ENCODE measurements at places on chromosomes 3 and 15. TPM values are rescaled to one million over a fixed set of nuclear protein-coding genes. Genes with fewer than 3 reads are reported as not detected.

- no peak for DNase-seq
Observed at GRCh38 chr3:23217872-23218554, 14.9 kb downstream of the UBE2E2 start.

COL6A6 gene
- 0.03 TPM for total RNA-seq

CDC25A gene
- 0.58 TPM for total RNA-seq

GRCh38 chr3:48501196-48501595 lies 2.8 kb downstream of the SHISA5 start:
- no peak for DNase-seq

- no peak for DNase-seq
Observed at GRCh38 chr3:24952388-24952787, 457.7 kb upstream of the THRB start.

- DNase-seq, result no peak
Observed at GRCh38 chr3:114231616-114232015, 5.8 kb downstream of the ZNF80 start.

GRCh38 chr3:182527745-182528144 lies 265.6 kb upstream of the ATP11B start:
- no peak for DNase-seq

GRCh38 chr3:112604536-112604935 lies 36.4 kb downstream of the CCDC80 start:
- no peak for DNase-seq

DNA sequence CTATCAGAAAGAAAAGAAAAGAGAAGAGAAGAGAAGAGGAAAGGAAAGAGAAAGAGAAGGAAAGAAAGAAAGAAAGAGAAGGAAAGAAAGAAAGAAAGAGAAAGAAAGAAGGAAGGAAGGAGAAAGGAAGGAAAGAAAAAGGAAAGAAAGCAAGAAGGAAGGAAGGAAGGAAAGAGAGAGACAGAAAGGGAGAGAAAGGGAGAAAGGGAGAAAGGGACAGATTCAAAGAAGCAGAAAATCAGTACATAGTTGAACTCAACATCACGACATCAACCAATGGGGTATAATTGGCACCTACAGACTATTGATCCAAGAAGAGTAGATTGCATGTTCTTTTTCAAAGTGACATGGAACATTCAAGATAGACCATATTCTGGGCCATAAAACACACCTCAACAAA lies 45.2 kb downstream of the HOMER2 start:
- no peak for DNase-seq

GRCh38 chr3:188712248-188712924 lies 459.4 kb upstream of the TPRG1 start:
- no peak for DNase-seq

MYO5C gene
- total RNA-seq, result 6.3 TPM

GRCh38 chr3:52250122-52250521 lies 4.6 kb downstream of the PPM1M start:
- DNase-seq, result no peak

- no peak for DNase-seq
Observed at GRCh38 chr3:141846050-141846433, 30.4 kb upstream of the ATP1B3 start.

GRCh38 chr15:35725353-35725752 lies 179.4 kb upstream of the DPH6 start:
- no peak for DNase-seq

DNA sequence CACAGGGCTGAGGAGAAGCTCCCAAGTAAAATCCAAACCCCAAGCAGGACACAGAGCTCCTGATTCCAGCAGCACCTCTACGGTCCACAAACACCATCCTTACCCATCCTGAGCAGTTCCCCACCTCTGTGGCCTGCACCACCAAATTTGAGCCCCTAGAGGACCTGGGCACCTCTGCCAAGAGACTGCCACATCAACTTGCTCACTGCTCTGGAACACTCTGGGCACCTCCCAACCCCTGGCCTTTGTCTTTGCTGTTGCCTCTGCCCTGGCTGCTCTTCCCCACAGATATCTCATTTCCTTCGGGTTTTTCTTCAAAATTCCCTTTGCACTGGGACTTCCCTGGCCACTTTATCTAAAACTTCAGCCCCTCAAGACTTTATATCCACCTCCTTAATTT lies 5.8 kb downstream of the RLBP1 start:
- no peak for DNase-seq

ATP2B2 gene
- 37.9 TPM for total RNA-seq

SLC22A13 gene
- total RNA-seq, result 0.50 TPM

- DNase-seq, result no peak
Observed at GRCh38 chr3:52159503-52159902, 5.3 kb upstream of the POC1A start.

STXBP5L gene
- not detected for total RNA-seq

ZIC1 gene
- total RNA-seq, result 21.7 TPM

FHIT gene
- total RNA-seq, result 5.1 TPM

GRCh38 chr3:194990454-194991337 lies 280.3 kb downstream of the XXYLT1 start:
- DNase-seq, result peak; percentile 21

CCK gene
- total RNA-seq, result not detected

PLOD2 gene
- total RNA-seq, result 25.7 TPM

PPP1R14D gene
- total RNA-seq, result not detected

DNA sequence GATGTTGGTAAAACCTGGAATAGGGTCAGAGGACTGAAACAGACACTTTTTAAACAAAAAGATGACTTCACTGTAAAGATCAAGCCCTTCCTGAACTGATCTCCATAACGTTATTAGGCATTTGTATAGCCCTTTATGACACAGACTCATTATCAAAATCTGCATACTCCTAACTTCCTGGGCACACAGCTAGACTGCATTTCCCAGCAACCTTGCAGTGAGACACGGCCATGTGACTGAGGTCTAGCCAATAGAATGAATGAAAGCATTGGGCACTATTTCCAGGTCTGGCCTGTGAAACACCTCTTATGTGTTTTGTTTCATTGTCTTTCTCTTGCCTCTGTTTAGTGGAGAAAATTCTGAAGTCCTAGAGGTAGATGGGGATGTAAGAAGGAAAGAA lies 270.4 kb downstream of the NR1D2 start:
- no peak for DNase-seq

MESP2 gene
- 0.15 TPM for total RNA-seq

DNA sequence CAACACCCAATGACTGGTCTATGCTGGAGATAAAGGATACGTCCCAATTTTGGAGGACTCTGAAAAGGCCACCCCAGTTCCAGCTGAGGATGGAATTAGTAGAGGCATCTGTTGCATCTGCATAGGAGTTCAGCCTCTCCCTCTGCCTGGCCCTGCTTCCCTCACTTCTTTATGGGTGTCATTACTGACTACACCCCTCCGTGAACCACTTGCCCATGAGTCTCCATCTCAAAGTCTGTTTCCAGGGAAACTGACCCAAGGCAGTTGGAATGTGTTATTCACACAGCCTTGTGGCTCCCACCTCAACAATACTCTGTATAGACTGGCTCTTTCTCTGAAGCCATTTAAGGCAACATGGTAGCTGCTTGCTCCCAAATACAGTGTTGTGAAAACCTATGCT lies 21.4 kb upstream of the PCOLCE2 start:
- no peak for DNase-seq

- DNase-seq, result no peak
Observed at GRCh38 chr3:145857956-145858355, 303.0 kb downstream of the PLOD2 start.

CPNE9 gene
- not detected for total RNA-seq

- DNase-seq, result no peak
Observed at GRCh38 chr3:189144645-189145044, 27.1 kb upstream of the TPRG1 start.

COX5A gene
- total RNA-seq, result 134 TPM
